ENCODE measurements at places on chromosomes 6 and 20. TPM values are rescaled to one million over a fixed set of nuclear protein-coding genes. Genes with fewer than 3 reads are reported as not detected.

Gene ZSCAN23
- 16.2 TPM for total RNA-seq

GRCh38 chr6:107132330-107132954 is 17.1 kb upstream of the BEND3 start:
- DNase-seq: no peak

GRCh38 chr6:63349401-63349800 is 29.6 kb upstream of the LGSN start:
- DNase-seq: no peak

DNA sequence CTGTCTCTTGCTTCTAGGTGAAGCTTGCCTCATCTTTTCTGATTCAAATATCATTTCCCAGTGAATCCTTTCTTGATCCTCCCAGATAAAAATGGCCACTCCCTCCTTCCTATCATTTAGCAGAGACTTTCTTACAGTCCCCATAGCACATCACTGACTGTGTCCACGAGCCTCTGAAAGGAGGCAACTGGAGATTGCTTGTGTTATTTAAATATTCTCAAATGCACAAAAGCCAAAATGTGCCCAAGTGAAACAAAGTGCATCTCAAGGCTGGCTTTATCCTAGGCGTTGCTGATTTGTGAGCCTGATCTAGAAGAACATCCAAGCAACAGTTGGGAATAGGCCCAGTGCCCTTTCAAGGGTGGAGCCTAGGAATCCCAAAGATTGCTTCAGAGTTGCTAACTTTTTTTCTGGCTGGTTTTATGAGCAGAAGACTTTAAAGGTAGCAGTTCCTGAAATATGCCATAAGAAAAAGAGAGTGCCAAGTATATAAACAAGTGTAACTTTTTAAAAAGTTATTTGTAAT is 393.6 kb downstream of the CD83 start:
- no peak for DNase-seq

GRCh38 chr6:30491991-30492952 is 3.0 kb downstream of the HLA-E start:
- DNase-seq: no peak

GRCh38 chr6:158011980-158012566 is 30.4 kb downstream of the SYNJ2 start:
- no peak for DNase-seq

- no peak for DNase-seq
Measured at GRCh38 chr20:56259948-56260347, 11.4 kb downstream of the MC3R start.

DNA sequence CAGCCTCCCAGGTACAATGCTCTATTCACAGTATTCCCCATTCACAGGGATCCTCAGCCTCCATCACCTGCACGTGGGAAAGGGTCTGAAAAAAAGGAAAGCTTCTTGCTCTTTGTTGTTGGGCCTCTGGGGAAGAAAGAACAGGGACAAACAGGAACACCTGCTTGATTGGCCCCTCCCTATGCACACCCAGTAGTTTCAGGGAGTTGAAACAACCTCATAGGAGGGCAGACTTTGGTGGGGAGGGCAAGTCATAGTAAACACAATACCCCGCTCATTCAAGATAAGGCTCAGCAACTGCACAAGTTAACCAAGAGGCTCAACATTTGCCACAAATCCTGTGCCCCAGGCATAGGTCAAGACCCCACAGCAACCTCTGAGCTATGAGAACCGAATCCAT is 1.7 kb downstream of the GHRH start:
- DNase-seq: no peak

DNA sequence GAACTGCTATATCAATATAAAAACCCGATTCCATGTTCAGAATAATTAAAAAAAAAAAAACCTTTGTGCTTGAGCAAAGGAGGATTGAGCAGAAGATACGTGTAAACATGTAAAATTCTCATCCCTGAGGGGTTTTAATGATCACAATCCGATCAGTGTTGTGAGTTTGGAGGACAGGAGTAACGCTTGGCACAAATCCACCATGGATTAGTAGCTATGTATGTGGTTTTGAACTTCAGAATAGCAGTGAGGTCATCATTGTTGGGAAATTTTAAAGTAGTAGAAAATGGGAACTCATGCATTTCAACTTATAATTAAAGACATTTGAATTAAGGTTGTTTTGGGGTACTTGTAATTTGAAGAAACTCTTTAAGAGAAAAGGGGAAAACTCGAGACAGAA is 203.2 kb downstream of the RPS12 start:
- no peak for DNase-seq

DNA sequence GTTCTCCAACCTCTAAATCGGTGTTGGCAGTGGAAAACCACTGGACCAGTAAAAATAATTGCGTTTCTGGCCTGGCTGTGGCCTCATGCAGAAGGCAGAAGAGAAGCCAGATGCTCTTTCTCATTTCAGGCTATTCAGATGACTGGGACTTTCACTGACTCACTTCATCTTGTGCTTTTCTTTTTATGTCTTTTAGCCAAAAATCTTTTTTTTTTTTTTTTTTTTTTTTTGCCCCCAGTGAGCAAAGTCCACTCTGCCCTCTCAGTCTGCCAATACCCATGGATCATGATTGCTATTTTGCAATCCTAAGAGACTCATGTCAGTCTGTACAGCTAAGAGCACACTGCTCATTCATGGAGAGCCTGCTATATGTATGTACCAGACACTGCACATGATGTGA is 962.5 kb downstream of the KIF16B start:
- DNase-seq: no peak
